ENCODE measurements at places on chromosomes 13 and 19.

DNA sequence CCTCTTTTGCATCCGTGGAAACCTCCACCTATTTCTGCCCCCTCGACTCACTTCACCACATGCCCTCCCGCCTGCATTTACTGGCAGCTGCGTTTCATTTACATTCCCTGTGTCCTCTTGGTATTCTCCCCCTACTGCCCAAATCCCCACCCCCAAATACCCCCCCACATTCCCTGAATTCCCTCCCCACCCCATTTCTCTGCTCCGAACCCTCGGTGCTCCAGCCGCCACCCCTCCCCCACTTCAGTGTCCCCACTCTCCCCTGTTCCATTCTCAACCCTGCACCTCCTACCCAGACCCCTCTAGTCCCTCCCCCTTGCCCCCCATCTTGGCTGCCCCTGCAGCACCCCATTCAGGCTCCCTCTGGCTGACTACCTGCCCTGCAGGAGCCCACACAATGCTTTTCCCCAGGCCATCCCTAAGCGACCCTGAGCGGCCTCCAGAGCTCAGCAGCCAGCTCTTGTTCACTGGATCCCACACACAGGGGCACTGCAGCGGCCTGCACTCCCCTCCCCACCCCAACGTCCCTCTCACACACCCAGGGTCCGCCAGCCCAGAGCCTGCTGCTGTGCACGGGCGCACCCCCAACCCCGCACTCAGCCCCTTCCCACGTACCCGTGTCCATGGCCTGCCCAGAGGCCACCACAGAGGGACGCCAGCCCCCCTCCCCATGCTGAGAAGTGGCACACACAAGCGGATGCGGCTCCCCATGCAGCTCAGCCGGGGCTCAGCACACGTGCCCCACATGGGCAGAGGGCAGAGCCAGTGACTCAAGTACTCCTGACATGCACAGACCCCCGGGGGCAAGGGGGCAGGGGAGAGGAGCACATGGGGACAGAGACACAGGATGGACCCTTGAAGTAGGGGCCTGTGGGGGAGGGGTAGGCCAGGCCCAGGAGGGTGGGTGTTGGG lies 26.3 kb downstream of the SHANK1 start:
- peak; percentile 24 for DNase-seq

GRCh38 chr19:5131031-5131505 lies 162.2 kb downstream of the KDM4B start:
- DNase-seq: peak; percentile 39

- no peak for DNase-seq
These were observed 171.6 kb downstream of the MTUS2 start for GRCh38 chr13:28991764-28992163.

DNA sequence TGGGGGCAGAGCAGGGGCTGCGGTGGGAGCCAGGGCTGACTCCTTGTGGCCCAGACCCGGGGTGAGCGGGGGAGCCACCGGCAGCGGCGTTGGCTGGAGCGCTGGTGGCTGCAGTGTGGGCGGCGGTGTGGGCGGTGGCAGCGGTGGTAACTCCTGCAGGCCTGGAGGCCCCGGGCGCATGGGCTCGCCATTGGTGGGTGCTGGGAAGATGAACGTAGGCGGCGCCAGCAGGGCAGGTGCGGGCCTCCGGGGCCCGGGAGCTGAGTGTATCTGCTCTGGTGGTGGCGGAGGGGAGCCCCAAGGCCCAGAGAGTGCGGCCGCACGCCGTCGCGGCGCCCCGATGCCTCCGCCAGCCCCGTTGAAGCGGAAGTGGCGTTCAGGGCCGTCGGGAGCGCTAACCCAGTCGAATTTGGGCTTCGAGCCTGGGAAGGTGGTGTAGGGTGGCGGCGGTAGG lies 2.0 kb downstream of the GGN start:
- DNase-seq: no peak

DNA sequence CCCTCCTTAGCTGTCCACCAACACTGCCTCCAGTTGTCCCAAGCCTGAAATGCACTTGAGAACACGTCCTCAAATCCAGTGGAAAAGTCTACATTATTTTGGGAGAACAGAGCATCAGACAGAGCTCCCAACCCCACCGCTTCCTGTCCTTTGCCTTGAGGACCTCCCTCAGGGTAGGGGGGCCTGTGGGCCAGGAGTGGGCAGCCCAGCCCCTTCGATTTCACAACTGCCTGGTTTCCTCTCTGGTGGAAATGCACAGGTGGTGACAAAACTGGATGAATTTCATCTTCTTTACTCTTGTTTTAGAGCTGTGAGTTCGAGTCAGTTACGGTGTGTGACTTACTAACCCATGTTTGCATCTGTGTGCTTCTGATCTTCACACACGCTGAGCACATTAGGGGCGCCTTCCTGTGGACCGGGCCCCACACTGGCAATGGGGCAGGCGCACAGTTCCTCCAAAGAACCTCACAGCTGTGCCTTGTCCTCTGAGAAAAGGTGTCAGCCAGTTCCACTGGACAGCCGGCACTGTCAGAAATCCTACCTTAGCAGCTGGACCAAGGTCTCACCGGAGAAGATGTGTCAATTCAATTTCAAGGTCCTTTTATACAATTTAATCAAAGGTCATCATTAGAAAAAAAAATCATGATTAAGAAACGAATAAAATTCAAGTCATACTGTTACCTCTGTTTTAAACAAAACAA lies 80.2 kb downstream of the IRS2 start:
- DNase-seq: no peak

- DNase-seq: peak; percentile 50
These were observed 15.1 kb downstream of the CCDC97 start for GRCh38 chr19:41324921-41325639.

- no peak for DNase-seq
These were observed 15.4 kb downstream of the TNFAIP8L1 start for GRCh38 chr19:4654437-4655361.

DNA sequence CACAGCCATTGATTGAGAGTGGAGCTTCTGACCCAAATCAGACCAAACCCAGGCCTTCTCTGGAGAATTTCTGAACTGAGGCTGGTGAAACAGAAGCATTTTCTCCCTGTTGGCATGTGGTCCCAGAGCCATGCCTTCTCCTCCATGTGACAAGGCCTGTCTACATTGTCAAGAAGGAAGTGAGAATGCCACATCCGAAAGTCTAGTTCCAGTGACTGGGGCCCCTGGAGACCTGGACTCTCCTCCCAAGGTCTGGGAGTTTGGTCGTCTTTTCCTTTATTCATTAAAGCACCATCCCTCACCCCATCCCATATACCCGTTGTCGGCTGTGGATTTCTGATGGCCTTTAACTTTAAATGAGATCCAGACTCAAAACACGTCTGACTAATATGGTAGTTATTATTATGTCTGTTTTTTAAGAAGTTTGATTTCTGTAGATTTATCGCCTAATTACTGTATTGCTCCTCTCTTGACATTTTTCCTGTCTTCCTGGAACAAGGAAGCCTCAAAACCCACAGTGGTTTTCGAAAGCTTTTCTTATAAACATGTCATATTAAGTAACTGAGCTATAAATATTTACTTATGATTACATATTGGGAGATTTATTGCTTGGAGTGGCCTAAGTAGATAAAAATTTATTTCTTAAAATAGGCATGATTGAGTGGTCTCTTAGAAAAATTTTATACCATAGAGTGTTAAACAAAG lies 128.3 kb upstream of the FRY start:
- DNase-seq: no peak

GRCh38 chr13:18949489-18949761 lies 232.2 kb downstream of the TUBA3C start:
- no peak for DNase-seq

- peak; percentile 28 for DNase-seq
These were observed 235.2 kb upstream of the SGCG start for GRCh38 chr13:22945321-22946226.

DNA sequence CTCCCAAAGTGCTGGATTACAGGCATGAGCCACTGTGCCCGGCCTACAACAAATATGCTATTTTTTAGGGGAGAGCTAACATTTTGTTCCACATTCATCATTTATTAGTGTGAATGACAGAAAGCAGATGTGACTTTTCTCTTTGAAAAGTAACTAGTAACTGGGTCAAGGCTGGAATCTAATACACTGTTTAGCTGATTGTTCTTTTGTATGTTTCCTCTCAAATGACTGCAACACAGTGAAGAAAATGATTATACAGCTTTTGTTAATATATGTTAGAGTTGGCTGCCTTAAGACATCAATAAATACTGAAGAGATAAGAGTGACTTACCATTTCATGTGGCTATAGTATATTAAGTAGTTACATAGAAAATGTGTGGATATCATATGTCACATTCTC lies 27.0 kb downstream of the MTRF1 start:
- no peak for DNase-seq

DNA sequence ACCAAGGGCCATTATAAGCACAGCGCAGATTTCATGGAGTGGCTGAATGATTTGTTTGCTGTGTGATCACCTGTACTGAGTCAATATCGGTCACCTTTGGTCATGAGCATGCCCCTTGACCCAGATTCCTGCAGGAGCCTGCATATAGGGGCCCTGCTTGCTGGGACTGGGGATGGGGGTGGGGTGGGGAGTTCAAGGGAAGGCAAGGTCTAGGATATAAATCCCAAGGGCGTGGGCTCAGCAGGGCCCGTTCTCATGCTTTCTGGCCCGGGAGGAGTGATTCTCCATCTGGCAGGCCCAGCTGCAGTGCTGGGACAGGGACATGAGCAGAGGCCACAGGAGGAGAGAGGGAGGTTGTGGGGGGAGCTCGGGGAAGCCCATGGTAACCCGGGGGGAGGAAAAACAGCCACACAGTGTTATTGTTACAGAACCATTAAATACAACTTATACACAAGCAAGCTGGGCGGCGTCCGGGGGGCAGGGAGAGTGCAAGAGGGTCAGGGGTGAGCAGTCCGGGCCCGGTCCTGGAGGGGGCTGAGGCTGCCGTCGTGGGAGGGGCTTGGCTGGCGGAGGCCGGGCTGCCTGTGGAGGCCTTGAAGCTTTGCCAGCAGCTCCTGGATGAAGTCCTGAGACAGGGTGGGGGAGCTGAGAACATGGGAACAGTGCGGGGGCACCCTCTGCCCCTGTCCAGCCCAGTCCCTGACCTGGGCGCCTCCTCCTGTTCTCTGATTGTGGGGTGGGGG lies 5.2 kb downstream of the PPP1R14A start:
- DNase-seq: no peak

DNA sequence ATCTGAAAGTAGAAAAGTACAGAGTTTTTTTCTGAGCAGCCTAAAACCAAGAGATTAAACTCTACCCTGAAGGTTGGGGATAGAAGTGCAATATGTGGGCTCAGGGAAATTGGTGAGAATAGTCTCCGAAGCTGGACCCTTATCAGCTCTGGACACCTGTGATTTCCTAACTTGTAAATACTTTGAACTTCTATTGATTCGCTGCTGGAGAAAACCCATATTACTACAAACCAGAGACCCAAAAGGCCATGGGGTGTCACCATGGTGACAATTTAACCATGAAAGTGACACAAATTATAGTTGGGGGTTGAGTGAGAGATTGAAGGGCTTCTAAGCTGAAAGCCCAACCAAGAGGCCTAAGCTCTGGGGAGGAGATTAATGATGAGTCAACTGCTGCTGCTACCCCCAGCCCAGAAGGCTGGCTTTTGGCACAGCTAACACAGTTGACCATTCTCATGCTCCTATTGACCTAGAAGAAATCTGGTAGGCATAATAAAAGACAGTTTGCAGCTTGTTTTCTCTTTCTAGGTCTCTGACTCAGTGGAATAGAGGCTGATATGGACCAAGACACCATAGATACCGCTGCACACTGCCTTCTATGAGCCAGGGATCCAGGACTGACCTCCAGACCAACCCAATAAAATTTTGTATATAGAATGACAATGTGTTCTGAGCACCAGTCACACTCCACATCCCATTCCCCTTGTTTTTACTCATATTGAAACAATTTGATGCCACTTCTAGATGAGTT lies 131.9 kb upstream of the FNDC3A start:
- no peak for DNase-seq

DNA sequence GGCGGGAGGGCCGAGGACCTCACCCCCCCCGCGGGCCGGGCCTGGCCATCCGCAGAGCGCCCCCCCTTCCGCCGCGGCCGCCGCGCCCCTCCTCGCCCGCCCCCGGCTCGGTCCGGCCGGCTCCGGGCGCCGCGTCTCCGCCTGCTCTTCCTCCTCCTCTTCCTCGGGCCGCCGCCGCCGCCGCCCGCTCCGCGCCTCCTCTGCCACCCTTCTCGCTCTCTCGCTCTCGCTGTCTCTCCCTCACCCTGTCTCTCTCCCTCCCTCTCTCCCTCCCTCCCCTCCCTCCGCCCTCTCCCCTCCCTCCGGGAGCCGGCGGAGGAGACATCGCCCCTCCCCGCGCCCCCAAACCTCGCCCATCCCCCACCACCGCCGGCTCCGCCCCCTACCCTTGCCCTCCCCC lies at the start of gene SHANK1:
Gene SHANK1, minus strand, starts transcription at position 237 of the 400 bp plus-strand sequence. CDS start 2,883 bp downstream, outside the sequence.
- no peak for DNase-seq

DNA sequence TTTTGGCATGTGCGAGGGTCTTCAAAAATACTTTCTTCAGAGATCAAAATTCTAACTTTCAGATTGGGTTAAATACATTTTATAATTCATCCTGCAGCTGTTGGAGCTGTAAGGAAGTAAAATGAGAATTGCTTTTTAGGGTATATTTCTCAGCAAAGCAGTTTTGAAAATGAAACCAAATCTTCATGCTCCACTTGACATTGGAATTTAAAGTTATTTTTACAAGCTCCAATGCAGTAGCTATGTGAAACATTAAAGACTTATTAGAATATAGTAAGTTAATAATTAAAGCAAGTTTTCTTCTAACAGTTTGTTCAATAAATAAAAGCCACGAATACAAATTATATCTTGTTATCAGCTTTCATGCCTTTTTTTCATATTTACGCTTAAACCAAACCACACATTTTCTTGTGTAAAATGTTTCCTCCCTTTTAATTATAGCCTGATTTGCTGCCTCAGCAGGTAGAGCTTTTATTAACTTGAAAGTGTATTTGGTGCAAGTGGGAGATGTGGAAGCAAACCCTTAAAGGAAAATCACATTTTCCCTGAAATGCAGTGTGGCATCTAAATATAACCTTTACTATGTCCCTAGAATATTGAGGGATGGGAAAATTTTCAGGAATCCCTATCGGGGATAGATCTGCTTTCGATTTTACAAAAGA lies 12.4 kb upstream of the MICU2 start:
- no peak for DNase-seq

GRCh38 chr13:61170856-61171255 lies 244.8 kb downstream of the PCDH20 start:
- peak; percentile 39 for DNase-seq

DNA sequence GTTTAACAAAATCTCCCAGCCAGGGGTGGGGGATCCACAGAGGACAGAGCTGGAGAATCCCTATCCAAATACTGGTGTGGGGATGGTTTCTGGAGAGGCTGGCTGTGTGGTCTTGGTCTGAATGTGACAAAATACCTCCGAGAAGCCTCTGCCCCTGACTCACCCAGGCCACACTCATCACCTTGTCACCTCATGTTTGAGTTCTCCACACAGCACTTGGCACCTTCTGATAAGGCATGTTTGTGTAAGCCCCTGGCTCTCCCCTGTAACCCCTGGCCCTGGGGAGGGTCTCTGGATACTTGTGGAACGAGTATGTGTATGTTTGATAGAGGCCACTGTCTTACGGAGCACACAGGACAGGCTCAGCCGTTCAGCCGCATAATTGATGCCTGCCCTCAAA lies 14.7 kb downstream of the TECR start:
- no peak for DNase-seq

DNA sequence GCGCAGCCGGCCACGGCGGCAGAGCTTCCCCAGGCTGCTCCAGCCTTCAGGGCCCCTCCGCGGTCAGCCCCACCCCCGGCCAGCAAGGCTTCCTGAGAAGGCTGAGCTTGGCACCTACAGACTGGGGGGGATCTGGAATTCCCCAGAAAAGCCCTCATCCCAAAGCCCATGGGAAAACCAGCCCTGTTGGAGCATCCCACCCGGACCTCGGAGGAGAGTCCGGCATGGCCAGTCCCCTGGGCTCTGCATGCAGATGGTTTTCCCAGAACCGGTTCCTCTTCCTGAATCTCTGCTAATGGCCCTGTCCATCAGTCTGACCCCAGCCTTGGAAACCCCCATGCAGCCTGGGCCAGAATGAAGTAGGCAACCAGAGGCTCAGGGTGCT lies 10.3 kb downstream of the RASA3 start:
- no peak for DNase-seq

All from NCI-H1417 (cell line).